ENCODE measurements at places on chromosomes 4 and X. TPM values are rescaled to one million over a fixed set of nuclear protein-coding genes. Genes with fewer than 3 reads are reported as not detected.

DNA sequence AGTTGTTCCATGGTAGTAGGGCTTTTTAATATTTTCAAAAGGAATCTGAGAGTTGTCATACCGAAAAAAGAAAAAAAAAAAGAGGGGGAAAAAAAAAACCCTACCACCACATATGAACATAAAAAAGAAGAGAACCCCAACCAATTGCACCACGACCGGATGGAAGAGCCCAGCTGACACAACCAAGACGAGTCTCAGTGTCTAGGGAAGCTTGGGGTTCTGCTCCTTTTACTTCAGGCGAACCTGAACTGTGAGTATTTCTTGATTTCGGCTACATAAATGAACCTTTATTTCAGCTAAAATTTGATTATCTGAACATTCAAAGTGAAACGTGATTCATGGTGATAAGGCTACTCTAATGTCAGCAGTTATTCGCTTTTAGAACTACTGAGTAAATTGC, at the start of gene GPR34:
Gene GPR34, plus strand, starts transcription at position 139 of the 400 bp plus-strand sequence. CDS start 6,661 bp downstream, outside the sequence.
- DNase-seq, result no peak

DNA sequence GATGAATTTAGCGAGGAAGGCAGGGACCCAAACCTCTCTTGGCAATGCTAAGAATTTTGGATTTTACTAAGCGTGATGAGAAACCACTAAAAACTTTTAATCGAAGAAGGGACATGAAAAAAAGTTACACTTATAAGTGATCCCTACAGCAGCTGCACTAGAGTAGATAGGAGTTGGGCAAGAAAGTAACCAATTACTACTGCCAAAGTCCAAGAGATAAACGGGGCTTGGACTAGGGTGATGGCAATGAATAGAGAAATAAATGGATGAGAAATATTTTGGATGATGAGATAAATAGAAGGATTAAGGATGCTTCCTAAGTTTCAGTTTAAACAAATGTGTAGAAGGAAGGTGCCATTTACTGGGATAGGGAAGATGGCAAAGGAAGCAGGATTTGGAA, 6.3 kb upstream of the FNIP2 start:
- no peak for DNase-seq

The MAGEE1 gene
- 3.0 TPM for total RNA-seq

The MXRA5 gene
- 0.05 TPM for total RNA-seq

The ETDB gene
- total RNA-seq, result not detected
